IPS DF 19.7 (cell line): ENCODE measurements at places on chromosomes 13 and 19.

- no peak for DNase-seq
Measured at GRCh38 chr13:91544723-91545122, 146.3 kb downstream of the GPC5 start.

GRCh38 chr13:48126944-48127830 is 32.3 kb upstream of the MED4 start:
- peak; percentile 47 for DNase-seq

- no peak for DNase-seq
Measured at GRCh38 chr19:19597809-19598306, 20.6 kb downstream of the PBX4 start.

GRCh38 chr13:104976986-104977385 is 1558.5 kb downstream of the EFNB2 start:
- DNase-seq, result no peak

GRCh38 chr19:20162821-20163220 is 4.2 kb upstream of the ZNF486 start:
- DNase-seq, result no peak

DNA sequence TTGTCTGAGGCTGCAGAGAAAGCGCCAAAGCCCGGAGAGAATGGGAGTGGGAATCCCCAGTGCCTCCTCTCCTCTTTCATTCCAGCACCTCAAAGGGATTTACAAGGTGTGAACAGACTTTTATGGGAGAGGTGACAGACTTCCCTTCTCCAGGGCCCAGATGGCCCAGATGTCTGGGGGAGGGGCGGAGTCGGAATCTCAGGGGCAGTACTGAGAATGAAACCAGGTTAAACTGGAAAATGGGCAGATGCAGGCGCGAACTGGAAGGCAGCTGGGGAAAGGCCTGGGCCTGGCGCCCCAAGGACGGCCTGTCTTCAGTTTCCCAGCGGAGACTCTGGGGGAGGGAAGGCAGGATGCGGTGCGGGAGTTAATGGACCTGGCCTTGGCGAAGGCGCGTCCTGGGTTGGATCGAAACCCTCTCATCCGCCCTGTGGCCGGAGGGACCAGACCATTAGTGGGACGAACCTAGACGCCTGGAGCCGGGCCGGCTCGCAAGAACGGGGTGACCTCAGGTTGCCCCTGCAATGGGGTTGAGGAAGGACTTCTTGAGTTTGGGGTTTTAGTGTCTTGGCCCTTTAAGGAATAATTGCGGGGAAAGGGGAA is 592 bp upstream of the TRIP10 start:
- no peak for DNase-seq

GRCh38 chr13:109361562-109362289 is 424.7 kb downstream of the IRS2 start:
- DNase-seq, result no peak

GRCh38 chr19:37933937-37934358 is 26.9 kb downstream of the SIPA1L3 start:
- DNase-seq, result no peak

GRCh38 chr13:97885641-97886040 is 67.8 kb upstream of the IPO5 start:
- DNase-seq, result no peak

DNA sequence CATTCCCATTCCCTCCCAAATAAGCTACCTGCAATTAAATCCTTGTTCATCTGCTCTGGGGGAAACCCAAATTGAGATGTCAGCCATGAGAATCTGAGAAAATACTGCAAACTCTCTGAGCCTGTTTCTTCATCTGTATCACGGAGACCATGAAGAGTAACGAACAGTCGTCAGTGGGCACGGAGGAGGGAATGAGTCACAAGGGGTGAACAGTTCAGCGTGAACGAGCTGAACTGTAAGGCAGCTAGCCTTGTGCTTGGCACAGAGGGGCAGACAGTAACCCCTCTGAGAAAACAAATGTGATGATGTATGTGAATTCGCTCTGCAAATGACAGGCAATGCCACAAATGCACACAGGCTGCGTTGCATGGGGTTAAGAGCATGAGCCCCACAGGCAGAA is 288.7 kb downstream of the FOXO1 start:
- DNase-seq, result no peak

GRCh38 chr13:98592362-98592732 is 15.4 kb upstream of the STK24 start:
- no peak for DNase-seq

DNA sequence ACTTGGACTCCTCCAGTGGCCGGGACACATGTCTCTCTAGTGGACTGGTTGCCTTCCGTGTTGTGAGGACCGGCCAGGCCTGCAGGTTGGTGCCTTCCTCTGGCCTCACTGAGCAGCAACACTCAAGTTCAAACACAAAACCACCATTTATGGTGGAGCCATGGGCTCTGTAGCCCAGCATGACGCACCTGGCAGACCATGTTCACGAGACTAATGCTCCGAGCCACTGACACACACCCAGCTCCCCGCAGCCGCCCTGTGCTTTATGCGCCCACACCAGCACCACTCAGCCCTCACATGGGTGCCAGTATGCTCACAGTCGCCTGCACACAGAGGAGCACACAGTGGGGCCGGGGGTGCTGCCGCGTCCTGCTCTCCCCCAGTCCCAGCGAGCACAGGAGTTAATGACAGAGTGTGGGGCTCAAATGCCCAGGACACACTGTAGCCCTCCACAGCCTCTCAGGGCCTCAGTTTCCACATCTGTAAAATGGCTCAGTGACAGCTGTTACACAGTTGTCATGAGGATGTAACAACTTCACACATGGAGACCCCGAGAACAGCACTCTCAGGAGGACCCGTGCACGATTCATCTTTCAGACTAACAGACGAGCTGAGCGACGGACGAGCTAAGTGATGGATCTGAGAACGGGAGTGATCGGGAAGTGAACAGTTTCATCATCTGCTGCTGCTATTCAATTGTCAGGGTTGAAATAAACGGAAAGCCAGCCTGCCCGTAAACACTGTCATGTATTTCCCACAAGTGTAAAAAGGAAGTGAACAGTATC is 7.8 kb downstream of the GAS6 start:
- DNase-seq, result no peak

GRCh38 chr13:21742096-21742495 is 71.2 kb downstream of the FGF9 start:
- no peak for DNase-seq

- no peak for DNase-seq
Measured at GRCh38 chr19:10603084-10603872, 16.2 kb upstream of the AP1M2 start.

GRCh38 chr19:13207846-13208671 is 57.8 kb downstream of the IER2 start:
- no peak for DNase-seq

GRCh38 chr13:65784088-65784816 is 1445.9 kb downstream of the PCDH9 start:
- no peak for DNase-seq

GRCh38 chr19:45166723-45167252 is 6.0 kb upstream of the NKPD1 start:
- no peak for DNase-seq

- DNase-seq, result peak; percentile 75
Measured at GRCh38 chr13:21925720-21926119, 254.8 kb downstream of the FGF9 start.

- no peak for DNase-seq
Measured at GRCh38 chr13:97459215-97459777, 25.3 kb downstream of the RAP2A start.

DNA sequence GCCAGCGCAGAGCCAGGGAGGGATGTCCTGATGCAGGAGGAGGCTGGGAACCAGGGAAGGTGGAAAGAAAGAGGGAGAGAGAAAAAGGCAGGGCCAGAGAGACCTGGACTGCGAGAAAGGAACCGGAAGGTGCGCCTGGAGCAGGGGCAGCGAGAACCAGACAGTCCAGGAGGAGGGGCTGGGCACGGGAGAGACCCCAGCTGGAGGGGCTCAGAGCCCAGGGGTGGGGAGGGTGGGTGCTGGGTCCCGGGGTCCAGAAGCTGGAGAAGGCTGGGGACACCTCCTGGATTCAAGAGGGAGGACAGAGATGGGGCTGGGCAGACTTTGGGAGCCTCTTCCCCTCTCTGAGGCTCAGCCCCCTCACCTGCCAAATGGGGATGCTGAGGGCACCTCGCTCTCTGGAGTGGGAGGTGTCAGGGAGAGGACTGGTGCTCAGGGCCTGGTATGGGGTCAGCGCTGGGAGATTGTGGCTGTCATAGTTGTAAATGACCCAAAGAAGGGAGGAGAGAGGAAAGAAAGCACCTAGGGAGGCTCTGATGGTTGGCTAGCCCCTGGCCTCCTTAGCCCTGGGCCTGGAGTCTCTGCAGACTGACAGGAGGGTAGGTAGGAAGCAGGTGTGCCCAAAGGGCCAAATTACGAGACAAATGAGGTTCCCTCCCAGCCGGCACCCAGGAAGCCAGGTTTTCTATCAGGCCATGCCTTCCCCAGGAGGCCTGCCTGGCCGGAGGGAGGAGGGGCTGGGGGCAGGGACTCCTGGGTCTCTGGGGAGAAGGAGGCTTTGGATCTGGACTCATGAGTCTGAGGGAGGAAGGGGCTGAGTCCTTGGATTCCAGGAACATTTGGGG is 1.3 kb upstream of the SPACA6 start:
- DNase-seq, result no peak

DNA sequence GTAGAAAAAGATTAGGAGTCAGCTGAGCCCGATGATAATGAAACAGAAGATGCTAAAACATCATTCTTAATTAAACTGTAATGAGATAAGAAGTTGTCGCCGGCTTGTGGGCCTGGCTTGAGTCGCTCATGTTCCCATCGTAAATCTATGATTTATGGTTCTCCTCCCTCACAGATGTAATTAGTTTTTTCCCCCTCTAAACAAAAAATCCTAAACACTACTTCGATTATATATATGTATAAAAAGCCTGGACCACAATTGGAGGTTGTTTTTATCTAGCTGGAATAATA is 151.3 kb downstream of the PTPRS start:
- no peak for DNase-seq
